ENCODE measurements at places on chromosomes 13 and 19. TPM values are rescaled to one million over a fixed set of nuclear protein-coding genes. Genes with fewer than 3 reads are reported as not detected.
A peak's percentile ranks its signal among the peaks of the same experiment; 100 is the strongest.

The FBN3 gene
- total RNA-seq, result under 0.01 TPM

The CEACAM21 gene
- total RNA-seq, result 0.43 TPM

The TMEM255B gene
- total RNA-seq, result 3.9 TPM

The FGF9 gene
- total RNA-seq, result 0.84 TPM

The LYL1 gene
- 0.69 TPM for total RNA-seq

The ZIM2 gene
- not detected for total RNA-seq

The LAIR1 gene
- 14.9 TPM for total RNA-seq

The CCDC70 gene
- total RNA-seq, result not detected

The GFY gene
- total RNA-seq, result not detected

The IRGC gene
- not detected for total RNA-seq

The GTF2F1 gene
- 28.3 TPM for total RNA-seq

The CYP2A7 gene
- not detected for total RNA-seq

The SPRED3 gene
- 0.41 TPM for total RNA-seq

DNA sequence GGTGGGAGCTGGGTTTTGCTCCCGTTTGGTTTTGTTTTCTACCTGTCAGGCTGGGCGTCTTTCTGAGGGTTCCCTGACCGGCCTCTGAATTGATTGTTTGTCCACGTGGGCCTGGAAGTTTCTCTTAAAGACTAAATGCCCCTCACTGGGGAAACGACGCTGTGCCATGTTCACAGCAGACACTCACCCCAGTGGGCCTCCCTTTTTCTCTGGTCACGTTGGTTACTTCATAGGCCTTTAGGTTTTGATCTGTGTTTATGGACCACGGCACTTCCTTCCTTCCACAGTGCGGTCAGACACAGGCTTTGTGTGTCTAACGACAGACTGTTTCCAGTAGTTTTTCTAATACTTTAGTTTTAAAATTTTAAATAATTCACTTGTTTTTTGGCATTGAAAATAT lies 20.1 kb upstream of the NDUFS7 start:
- no peak for DNase-seq

GRCh38 chr19:5136073-5136855 lies 167.4 kb downstream of the KDM4B start:
- DNase-seq, result peak; percentile 59

DNA sequence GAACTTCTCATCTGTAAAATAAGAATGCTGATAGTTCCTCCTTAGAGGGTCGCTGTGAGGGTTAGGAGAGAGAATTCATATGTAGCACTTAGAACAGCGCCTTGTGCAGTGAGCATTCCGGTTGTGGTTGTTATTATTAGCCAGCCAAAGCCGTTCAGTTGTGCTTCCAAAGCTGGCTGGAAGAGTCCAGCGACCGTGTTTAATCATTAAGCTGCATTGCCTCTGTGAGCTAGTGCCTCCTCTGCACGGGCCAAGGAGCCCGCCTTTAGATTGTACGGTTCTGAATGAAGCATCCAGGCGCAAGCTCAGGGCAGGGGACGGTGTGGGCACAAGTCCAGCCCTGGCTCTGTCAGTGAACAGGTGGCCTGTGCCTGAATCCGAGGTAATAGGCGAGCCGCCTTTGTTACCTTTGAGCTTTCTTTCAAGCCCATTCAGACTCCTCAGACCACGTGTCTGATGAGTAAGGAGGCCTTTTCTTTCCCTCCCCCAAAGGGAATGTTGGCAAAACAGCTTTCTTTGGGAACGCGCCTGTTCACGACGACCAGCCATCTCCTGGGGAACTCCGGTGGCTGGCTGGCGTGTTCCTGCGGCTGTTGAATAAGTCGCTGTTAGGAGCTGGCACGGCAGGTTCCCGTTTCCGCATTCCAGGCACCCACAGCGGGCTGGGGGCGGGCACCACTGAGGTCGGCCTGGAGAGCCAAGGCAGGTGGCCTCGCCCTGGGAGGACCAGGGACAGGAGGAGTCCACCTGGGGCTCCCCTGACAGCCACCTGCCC lies 25.1 kb downstream of the SIPA1L3 start:
- peak; percentile 86 for DNase-seq

GRCh38 chr19:12859546-12859945 lies 21.2 kb downstream of the MAST1 start:
- DNase-seq, result no peak

- DNase-seq, result no peak
These were observed 22.0 kb downstream of the GGACT start for GRCh38 chr13:100566543-100566942.

DNA sequence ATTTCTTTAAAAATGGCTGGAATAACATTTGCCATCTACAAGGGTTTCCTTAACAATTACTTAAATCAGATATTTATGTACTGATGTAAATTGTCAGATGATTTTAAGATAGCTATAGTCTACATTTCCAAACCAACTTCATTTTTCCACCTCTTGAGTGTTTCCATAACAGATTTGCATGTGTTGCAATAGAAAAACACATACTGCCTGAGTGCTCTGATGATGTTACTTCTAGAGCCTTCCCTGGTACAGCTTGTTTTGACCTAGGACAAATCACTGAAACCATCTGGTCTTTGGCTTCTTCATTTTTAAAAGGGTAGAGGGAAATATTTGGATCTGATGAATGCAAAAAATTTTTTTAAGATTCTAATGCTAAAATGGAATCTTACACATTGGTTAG lies 245.9 kb downstream of the PCDH9 start:
- no peak for DNase-seq

DNA sequence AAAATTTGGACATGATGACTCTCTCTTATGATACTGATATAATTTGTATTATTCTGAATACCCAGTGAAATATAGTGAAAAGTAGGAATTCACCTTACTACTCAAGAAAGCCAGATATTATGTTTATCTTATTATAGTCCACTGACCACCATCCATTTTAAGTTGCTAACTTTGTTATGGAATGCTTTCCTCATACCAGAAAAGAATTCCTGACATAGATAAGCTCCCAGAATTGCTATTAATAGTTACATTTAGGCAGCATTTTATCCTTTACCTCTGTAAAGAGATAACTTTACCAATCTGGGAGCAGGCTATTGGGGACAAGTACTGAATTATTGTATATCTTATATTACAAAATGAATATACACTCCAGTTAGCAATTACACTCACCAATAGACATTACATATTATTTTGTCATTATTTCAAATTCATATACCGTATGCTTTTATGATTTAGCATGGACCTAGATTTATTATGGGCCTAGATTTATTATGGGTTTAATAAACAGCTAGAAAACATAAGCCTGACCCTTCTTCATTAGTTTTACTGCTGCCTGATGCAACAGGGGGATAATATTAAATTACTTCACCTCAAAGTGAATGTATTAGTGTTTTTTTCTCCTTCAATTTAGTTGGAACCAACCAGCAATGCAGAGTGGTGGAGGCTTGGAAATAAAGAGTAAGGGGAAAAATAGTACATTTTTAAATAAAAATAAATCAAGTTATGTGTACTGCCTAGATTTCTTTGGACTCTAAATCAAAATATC lies 1886.1 kb downstream of the PCDH9 start:
- DNase-seq, result no peak

- no peak for DNase-seq
These were observed 2.2 kb downstream of the ARHGAP45 start for GRCh38 chr19:1069009-1069779.

GRCh38 chr19:46429999-46430398 lies 1.3 kb upstream of the PNMA8C start:
- DNase-seq, result no peak

DNA sequence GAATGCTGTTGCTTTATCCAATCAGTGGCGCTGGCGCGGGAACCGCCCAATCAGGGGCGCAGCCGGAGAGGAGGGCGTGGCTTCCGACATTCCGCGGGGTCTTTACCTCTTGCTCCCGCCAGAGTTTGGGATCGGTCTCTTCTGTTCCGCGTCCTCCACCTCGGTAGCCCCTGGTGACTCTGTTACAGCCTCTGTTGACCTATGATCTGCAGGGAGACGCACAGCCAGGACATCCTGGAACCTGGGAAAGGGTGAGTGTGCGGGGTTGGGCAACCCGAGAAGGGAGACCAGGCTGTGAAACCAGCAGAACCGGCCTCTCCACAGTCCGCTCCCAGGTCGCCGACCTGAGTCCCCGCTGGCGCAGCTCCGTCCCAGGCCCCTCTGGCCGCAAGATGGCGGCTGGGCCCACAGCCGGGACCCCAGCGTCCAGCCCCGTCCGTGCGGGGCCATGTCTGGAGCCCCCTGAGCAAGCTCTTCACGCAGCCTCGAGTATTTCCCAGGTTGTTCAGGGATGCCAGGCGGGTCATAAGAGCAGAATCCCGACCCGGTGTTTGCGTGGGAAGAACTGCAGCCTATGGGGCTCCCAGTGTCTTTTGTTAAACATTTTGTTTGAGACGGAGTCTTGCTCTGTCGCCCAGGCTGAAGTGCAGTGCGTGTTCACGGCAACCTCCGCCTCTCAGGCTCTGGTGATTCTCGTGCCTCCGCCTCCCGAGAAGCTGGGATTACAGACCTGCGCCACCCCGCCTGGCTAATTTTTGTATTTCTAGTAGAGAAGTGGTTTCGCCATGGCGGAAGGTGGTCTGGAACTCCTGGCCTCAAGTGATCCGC lies 4.4 kb upstream of the ZNF681 start:
- DNase-seq, result peak; percentile 88

GRCh38 chr13:94967183-94968039 lies 255.1 kb upstream of the SOX21 start:
- DNase-seq, result no peak

GRCh38 chr13:66835040-66835628 lies 395.0 kb downstream of the PCDH9 start:
- DNase-seq, result peak; percentile 49

- DNase-seq, result no peak
These were observed 8.7 kb downstream of the SIGLECL1 start for GRCh38 chr19:51259348-51260245.

GRCh38 chr19:42356686-42357085 lies 31.3 kb downstream of the MEGF8 start:
- no peak for DNase-seq

GRCh38 chr19:7678971-7679751 lies 1.5 kb upstream of the TRAPPC5 start:
- no peak for DNase-seq

DNA sequence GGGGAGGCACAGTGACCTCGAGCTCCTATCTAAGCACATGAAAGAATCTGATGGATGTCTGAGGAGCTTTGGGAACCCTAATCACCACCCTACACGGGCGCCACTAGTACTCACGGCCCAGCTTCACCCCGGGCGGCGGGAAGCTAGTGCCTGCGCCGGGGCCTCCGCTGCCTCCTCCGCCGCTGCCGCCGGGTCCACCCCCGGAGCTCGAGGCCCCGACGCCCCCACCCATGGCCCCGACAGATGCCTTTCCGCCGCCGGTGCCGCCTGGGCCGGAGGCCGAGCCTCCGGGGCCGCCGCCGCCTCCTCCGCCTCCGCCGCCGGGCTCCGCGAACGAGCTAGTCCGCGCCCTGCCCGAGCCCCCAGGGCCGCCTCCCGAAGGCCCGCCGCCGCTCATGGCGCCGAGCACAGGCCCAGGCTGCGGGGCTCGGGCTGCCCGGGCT lies 312 bp downstream of the GSK3A start:
- no peak for DNase-seq

GRCh38 chr19:50875795-50876422 lies 2.7 kb downstream of the KLK2 start:
- no peak for DNase-seq

DNA sequence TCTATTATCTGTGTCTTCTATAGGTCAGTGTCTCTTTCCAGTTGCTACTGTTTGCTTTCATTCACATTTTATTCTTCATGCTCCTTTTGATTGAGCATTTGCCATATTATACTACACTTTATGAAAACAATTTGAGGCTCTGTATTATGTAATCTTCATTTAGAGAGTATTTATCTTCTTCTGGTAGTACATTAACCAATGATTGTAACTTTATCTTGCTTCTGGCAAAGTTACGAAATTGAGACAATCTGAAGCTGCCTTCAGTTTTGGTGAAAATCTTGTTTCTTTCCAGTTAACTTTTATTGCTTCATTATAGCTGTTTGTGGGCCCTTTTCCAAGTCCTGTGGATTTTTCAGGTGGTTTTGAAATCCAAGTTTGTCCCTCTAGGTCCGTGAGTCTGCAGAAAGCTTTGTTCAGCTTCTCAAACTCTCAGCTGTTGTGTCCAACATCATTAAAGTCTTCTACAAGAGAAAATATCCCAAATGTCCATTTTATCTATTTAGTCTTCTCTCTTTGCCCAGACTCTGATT lies 1255.4 kb upstream of the SPRY2 start:
- DNase-seq, result no peak

DNA sequence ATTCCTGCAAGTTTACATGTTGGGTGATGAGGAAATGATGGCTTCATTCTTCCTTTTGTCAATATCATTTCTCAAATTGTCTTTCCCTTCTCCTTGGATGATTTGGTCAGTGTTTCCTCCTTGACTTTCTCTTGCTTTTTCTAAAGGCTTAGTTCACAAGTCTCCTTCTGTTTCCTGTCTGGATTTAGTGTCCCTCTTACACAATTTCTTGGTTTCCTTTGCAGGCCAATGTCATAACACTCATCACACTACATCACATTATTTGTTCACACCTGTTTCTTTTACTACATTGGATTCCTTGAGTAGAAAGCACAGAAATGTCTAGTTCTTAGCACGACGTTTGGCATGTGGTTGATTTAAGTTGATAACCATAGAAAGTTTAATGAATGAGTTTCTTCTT lies 490.7 kb downstream of the TDRD3 start:
- no peak for DNase-seq

DNA sequence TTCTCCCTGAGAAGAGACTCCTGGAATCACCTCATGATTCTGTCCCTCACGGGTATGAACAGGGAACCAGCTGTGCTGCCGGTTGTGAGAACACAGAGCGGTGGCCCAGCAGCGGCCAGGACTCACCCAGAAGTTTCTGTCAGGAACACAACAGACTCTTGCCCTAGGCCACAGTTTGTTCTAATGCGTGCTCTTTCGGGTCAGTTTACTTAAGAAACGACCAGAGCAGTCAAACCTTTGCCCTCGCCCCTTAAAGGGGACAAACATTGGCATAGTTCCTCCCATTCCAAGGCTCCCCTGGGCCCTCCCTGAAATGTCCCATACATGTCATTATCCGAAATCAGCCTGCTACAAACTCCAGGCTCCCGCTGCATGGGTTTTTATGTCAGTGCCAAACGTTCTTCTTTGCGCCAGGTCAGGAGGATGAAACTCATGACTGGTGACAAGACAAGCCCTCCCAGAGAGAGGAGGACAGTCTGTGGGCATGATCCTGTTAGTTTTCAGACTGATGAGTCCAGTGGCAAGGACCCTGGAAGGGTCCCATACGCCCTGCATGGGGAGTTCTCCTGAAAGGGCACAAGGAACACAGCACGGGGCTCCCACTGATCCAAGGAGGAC lies 18.3 kb downstream of the ZIC5 start:
- no peak for DNase-seq

Measured in pancreas (tissue), 10 donors.